ENCODE measurements at places on chromosomes 7 and 10. TPM values are rescaled to one million over a fixed set of nuclear protein-coding genes. Genes with fewer than 3 reads are reported as not detected.

DNA sequence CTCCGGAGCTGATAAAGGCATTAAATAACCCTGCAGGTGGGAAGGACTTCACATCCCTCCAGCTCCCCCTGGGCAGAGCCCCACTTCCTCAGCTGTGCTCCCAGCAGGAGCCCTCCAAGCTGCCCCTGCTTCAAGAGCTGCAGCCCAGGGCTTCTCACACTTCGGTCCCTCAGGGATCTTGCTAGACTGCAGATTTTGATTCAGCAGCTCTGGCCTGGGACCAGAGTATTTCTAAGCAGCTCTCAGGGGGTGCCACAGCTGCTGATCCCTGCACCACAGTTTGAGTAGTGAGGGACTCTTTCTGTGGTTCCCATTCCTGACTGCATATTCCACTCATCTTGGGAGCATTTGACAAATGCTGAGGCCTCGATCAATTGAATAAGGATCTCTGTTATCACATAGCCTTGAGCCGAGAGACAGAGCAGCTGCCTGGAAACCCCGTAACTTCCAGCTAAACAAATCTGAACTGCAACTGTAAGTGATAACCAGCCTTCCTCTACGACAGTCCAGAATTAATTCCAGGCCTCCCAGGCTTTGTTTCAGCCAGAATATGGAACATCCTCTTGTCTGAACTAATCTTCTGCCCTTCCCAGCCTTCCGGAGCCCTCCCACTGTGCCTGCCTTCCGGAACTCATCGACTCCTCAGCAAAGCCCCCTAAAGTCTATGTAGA lies 161.4 kb downstream of the CCDC3 start:
- DNase-seq: no peak

DNA sequence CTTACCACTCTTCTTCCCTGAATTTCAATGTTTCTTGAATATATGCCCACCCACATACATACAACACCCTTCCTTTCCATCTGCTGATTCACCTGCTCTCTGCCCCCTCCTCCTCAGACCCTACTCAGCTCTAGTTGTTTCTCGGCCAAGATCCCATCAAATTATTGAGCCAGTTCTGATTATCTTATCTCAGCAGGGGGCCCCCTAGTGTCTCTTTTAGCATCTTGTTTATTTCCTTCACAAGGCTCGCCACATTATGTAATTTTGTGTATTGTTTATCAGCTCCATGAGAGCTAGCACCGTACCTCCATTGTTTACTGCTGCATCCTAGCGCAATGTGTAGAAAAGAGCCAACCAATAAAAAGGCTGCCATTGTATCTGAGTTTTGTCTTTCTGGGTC lies 71.9 kb downstream of the FAM13C start:
- DNase-seq: no peak

The EGR2 gene
- total RNA-seq: not detected

The TLX1 gene
- total RNA-seq: not detected

DNA sequence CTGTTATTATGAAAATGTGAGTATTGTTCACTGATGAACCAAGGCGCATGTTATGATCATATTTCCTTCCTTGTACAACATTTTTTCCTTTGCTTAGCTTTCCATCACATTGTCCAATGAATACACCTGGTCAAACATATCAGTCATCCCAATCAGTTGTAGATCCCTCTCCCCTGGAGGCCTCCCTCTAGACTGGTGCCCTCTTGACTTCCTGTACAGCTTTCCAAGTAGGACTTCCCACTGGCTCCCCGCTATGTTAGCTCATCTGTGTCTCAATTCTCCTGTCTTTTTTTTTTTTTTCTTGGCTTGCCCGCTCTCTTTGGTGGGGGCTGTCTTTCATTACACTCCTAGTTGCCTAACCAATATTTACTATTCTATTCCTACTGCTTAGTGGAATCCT lies 214.2 kb upstream of the NPY start:
- DNase-seq: no peak

DNA sequence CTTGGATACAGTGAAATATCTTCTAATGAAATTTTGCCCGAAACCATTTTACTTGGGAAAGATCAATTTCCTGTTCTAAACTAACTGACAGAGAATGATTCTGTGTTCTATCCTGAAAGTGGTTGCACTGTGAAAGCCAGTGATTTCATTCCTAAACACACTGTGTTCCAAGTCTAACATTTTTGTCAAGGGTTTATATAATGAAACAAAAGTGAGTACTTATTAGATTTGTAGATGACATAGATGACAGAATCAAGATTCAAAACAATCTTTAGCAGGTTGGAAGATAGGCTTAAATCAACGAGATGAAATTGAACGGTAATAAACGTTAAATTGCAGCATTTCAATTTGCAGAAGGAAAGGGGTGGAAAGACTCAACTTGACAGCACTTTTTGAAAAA lies 13.3 kb downstream of the KAT6B start:
- no peak for DNase-seq

DNA sequence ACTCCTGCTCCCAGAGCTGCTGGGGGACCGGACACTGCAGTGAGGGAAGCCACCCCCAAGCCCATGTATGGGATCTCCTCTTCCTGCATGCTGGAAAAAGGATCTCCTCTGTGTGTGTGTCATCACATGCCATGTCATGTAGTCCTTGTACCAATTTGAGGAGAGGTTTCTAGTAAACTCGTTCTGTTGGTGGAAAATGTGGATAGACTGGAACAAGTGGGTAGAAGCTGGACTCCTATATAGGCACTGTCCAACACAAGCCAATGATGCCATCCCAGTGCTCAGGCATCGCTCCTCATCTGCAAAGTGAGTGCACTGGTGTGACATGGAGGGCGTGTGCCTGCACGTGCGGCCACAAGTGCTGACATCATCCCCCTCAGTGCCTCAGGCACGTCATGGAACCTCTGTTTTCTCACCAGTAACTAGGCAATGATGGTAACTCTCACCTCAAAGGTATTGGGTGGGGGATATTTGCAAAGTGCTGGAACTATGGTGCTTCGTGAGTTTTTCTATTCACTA lies 19.3 kb downstream of the MYO1G start:
- no peak for DNase-seq

- no peak for DNase-seq
These were observed 55.7 kb downstream of the PDGFA start for GRCh38 chr7:463817-464453.

The FAM13C gene
- 3.3 TPM for total RNA-seq

DNA sequence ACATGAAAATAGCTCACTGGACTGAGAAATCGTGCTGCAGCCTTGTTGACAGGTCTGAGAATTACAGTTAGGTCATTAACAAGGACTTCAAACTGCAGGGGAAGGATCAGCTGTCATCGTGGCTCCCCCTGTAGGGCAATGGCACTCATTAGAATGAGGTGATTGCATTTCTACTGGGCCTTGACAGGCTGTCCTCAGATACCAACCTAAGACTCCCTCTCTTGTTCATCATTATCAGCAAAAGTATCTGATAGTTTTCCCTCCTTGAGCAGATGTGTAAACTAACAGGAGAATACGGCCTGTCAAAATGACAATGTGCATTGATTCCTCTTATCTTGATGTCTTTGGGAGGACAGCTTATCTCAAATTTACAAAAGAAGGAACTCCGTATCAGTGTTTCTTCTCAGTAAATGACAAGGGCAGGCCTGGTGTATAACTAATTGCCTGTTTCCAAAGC lies 648.5 kb upstream of the LRRN3 start:
- peak; percentile 49 for DNase-seq

- no peak for DNase-seq
These were observed 28.0 kb downstream of the JAZF1 start for GRCh38 chr7:28152594-28152993.
